ENCODE measurements at places on chromosomes 5 and 9.
A peak's percentile ranks its signal among the peaks of the same experiment; 100 is the strongest.

DNA sequence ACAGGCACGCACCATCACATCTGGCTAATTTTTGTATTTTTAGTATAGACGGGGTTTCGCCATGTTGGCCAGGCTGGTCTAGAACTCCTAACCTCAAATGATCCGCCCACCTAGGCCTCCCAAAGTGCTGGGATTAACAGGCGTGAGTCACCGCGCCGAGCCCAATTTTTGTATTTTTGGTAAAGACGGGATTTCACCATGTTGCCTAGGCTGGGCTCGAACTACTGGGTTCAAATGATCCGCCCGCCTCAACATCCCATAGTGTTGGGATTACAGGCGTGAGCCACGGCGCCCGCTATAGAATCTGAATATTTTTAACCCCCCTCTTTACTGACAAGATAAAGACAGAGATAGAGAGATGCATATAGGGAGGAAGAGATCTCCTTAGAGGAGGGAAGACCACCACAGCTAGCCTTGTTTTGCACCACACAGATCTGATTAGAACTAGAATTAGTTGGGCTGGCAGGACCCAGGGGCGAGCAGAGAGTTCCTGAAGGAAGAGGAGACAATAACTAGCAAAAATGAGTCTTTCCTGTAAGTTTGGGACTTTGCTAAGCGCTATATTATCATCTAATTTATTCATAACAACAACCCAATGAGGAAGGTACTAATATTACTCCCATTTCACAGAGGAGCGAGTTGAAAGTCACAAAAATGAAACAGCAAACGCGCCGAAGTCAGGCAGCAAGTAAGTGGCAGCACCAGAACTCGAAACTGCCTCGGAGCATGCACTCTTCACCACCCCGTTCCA lies 1.5 kb upstream of the ANKHD1 start:
- no peak for DNase-seq

DNA sequence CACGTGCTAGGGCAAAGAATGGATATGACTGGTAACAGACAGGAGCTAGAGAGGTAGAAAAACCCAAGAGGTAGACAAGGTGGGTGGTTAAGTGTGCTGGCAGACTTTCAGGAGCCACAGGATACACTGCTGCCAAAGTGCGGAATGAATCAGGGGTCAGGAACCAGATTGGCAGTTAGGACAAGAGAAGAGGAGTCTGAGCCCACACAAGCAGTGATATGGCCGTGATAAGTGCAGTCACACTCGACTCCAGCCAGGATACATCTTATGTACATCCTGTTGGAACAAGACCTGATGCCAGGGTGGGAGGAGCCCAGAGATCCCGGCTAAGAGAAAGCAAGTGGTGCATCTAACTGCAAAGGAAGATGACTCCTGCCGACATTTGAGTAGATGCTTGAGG lies 10.0 kb downstream of the SLIT3 start:
- DNase-seq: no peak

DNA sequence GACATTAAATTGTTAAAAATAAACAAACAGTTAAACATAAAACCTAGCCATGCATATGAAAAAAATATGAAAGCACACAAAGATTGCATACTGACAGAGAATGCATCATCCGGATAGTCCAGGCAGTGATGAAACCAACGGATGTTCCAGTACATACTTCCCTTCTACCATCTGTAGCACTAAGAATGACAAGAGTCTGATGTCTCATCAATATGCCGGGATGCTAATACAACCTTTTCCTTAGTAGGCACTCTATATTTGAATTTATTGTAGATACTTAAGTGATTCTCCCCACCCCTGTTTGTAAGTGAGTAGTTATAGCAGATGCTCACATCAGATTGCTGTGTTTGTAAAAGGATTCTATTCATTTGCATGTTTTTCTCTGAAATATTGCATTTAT lies 571.2 kb upstream of the WWC1 start:
- no peak for DNase-seq

DNA sequence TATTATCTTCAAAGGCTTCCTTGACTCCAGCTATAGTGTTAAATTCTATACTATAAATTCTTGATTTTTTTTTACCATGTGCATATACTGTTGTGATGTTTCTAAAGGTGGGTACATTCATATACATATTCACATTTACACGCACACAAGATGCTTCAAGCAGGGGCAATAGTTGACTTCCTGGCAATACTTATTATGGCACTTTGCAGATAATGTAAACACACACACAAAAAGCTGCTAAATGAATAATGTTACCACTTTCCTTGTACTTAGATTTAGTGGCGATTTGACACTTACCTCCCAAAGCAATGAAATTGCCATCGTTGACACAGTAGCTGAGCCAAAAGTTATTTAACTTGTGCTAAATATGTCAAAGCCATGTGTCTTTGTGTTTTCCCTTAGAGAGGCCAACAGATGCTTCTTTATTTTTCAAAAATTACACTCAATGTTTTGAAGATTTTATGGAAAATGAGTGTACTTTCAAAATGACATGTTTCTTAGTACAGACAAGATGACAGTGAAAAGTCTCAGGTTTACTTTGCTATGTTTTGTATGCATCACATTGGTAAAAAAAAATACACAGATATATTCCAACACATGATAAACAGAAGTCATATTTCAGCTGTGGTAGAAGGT lies 12.2 kb upstream of the ERAP2 start:
- no peak for DNase-seq

DNA sequence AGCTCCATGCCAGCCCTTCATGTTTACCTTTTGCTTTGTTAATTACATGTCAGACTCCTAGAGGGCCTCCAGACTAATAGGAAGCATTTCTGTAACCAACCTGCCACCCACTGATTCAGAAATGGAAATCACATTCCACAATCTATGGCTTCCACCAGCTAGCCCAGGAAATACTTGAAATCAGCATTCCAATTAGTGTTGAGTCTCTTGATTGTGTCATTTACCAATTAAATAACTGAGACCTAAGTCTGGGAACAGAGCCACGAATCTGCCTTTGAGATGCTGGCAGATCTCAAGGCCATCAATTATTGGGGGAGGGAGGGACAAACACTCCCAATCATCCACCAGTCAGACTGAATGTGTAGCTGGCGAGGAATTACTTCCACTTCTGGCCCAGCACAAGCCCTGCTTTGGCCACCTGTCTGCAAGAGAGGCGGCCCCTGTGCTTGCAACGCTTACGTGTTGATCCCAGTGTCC lies 27.4 kb upstream of the SAP30L start:
- DNase-seq: no peak

DNA sequence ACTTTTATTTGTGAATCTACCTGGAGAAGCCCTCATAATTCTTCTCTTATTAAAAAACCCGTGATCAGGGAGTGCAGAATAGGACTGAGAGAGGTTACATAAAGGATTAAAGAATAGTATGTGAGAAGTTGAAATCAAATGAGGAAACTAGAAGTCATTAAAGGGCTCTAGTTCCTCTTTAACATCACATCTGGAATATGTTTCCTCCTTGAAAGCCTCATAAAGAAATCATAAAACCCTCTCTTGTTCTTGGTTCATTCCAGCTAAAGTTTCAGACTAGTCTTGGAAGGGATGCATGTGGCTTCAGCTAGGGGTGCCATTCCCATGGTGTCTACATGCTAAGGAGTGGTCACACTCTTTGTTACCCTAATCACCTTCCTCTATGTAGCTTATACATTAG lies 5.7 kb upstream of the C5orf46 start:
- peak; percentile 5 for DNase-seq

DNA sequence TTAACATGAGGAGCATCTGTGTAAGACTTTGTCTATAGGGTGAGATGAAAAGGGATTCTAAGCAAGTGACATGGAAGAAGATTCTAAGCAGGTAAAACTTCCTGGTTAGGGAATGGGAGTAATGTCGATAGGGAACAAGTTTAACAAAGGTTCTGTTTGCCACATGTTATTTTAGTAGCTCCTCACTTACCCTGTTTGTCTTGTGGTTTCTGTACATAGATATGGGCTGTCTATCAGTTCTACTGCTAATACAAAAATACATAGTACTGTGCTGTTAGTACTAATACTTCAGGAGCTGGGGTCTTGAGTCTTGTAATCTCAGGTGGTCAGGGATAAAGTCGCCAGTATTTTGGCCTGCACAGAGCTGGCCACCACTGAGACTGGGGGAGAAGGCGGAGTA lies 32.9 kb downstream of the RAB24 start:
- DNase-seq: no peak

GRCh38 chr9:21904776-21905175 lies 89.4 kb downstream of the CDKN2A start:
- no peak for DNase-seq

GRCh38 chr9:107239474-107239873 lies 43.6 kb upstream of the RAD23B start:
- peak; percentile 16 for DNase-seq

GRCh38 chr5:24505258-24505657 lies 139.5 kb downstream of the CDH10 start:
- DNase-seq: no peak

- DNase-seq: no peak
Measured at GRCh38 chr5:41415242-41415641, 95.2 kb downstream of the PLCXD3 start.

DNA sequence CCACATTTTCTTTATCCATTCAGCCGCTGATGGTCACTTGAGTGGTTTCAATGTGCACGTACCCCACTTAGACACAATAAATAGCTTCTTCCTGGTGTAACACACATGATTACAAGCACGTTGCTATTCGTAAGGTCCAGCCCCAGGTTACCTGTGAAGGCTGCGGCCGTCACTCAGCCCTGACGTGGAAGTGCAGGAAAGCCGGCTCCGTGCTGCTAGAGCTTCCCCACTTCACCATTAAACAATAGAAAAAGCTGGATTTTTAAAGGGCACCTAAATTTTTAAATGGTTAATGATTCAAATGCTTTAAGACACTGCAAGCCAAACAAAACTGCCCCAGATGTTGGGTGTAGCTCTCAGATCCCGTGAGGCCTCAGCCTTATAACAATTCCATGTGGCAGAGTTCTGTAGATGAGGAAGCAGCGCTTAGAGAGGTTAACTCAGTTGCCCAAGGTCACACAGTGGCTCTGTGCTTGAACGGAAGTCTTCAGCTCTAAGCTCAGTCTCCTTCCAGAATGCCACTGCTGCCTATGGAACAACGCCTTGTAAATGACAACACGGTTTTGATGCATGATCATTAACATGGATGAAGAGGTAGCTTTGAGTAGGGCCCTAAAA lies 125.7 kb downstream of the COL23A1 start:
- peak; percentile 65 for DNase-seq

DNA sequence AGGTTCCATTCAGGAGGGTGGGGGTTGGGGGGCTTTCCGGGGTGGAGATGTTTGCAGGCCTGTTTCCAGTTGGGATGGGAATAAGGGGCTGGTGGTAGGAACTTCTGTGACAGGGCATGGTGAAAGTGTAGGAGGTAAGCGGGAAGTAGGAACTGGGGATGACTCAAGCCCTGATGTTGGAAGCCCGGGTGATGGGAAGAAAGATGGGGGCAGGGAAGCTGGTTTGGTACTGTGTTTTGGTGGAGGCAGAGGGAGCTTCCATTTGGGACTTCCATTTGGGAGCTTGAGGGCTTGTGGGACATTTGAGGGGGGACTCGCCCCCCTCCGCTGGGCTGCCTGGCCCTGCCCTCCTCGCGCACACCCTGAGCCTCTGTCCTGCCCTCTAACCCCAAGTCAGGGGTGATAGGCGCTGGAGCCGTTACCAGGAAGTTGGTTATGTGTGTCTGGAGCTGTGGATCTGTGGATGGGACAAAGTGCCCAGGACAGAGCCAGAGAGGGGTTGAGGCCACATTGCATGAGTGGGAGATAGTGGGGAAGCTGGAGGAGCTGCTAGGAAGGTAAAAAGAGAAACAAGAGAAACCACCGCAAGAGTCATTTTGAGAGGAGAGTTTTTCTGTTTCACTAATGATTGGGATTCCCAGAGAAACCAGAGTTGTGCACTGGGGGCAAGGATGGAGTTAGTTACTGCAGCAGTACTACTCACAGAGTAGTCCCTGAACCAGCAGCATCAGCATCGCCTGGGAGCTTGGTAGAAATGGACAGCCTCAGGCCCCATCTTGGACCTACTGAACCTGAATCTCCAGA lies 6.6 kb downstream of the RGS14 start:
- DNase-seq: peak; percentile 54

DNA sequence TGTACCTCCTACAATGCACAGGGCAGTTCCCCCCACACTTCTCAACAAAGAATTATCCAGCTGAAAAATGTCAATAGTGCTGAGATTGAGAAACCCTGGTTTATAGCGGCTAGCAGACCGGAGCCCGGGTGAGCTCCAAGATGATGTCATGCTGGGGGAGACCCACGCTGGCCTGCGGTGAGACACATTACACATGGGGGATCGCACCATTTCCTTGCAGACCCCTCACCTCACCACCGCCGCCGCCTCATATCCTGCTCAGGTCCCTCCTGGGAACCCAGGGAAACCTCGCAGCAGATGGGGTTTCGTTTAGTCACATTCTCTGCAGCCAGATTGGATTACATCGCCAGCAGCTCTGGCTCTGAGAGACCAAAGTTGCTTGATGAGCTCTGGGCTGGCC lies 14.7 kb upstream of the TNC start:
- no peak for DNase-seq

DNA sequence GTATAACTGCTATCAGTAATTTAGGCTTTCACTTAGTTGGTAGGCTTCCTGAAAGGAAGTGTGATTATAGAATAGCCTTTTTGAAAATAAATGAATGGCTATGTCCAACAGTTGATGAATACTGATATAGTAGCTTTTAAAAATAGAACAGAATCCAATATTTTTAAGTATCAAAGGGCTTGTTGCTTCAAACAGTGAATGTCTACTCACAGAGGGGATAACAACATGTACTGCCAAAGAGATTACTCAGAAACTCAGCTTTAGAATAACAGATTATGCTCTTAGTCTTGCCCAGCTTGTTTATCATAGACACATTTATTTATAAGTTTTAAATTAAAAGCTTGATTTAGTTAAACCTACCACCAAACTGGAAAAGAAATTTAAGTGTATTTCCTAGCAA lies 132.6 kb downstream of the XRCC4 start:
- DNase-seq: no peak

DNA sequence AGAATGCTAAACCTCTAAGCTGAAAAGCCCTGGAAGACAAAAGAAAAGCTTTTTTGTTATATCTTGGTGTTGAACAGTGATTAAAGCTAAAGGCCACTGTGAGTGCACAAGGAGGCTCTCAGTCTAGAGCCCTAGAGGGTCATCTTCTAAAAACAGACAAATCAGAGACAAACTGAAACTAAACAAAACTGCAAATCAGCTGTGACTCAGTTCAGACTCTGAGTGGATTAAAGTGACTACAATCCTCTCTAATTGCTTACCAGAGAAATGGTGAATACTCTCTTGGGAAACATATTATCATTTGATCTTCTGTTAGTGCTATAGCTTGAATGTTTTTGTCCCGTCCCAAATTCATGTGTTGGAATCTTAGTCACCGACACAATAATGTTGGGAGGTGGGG lies 491.9 kb downstream of the CDH18 start:
- DNase-seq: no peak

DNA sequence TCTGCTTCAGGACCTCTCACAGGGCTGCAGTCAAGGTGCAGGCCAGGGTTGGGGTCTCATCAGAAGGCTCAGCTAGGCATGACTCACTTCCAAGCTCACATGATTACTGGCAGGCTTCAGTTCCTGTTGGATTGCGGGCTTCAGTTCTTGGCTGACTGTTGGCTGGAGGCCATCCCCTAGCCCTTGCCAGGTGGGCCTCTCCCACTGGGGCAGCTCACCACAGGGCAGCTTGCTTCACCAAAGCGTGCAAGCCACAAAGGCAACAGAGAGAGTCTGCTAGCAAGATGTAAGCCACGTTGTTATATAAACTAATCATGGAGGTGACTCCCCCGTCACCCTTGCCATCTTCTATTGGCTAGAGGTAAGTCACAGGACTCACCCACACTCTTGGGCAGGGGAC lies 14.4 kb downstream of the CPLX2 start:
- no peak for DNase-seq

GRCh38 chr9:38286357-38286756 lies 106.1 kb upstream of the ALDH1B1 start:
- no peak for DNase-seq

Measured in suppressor macrophage (primary cell).